ENCODE measurements at places on chromosomes 3 and 15. TPM values are rescaled to one million over a fixed set of nuclear protein-coding genes. Genes with fewer than 3 reads are reported as not detected.

PLAAT1 gene
- not detected for total RNA-seq

GNAT1 gene
- not detected for total RNA-seq

RABL3 gene
- total RNA-seq: 18.4 TPM

ATP13A4 gene
- total RNA-seq: 1.3 TPM

POPDC2 gene
- total RNA-seq: 6.2 TPM

ACTC1 gene
- total RNA-seq: not detected

SUCNR1 gene
- not detected for total RNA-seq

NOX5 gene
- not detected for total RNA-seq

RYR3 gene
- 0.09 TPM for total RNA-seq

CCR8 gene
- not detected for total RNA-seq

IL5RA gene
- 0.34 TPM for total RNA-seq

NSMCE3 gene
- 20.6 TPM for total RNA-seq

IMPG2 gene
- 0.73 TPM for total RNA-seq

PLSCR5 gene
- not detected for total RNA-seq

TRIM71 gene
- not detected for total RNA-seq

RPL14 gene
- 1,298 TPM for total RNA-seq

APBA2 gene
- 119 TPM for total RNA-seq

ALPK3 gene
- 0.63 TPM for total RNA-seq

CLDN16 gene
- total RNA-seq: not detected

SPSB4 gene
- total RNA-seq: not detected

CPB1 gene
- not detected for total RNA-seq

RGMA gene
- total RNA-seq: not detected

SCN11A gene
- not detected for total RNA-seq

IQCF5 gene
- not detected for total RNA-seq

LYZL4 gene
- total RNA-seq: not detected

TMCO5A gene
- total RNA-seq: not detected

MESP2 gene
- not detected for total RNA-seq

CPEB1 gene
- total RNA-seq: not detected

CCDC174 gene
- 41.2 TPM for total RNA-seq

CHRNA5 gene
- total RNA-seq: 0.23 TPM

GHRL gene
- total RNA-seq: 1.4 TPM

PPM1L gene
- 52.6 TPM for total RNA-seq

UROC1 gene
- total RNA-seq: not detected

FMN1 gene
- 19.2 TPM for total RNA-seq

PRKCD gene
- 60.0 TPM for total RNA-seq

OCA2 gene
- total RNA-seq: 0.56 TPM

IL12A gene
- total RNA-seq: 3.3 TPM

CD86 gene
- total RNA-seq: 6.9 TPM

GPR27 gene
- not detected for total RNA-seq

GUCA1C gene
- total RNA-seq: not detected

Measured in natural killer cell (primary cell).